ENCODE measurements at places on chromosomes 2 and 18. TPM values are rescaled to one million over a fixed set of nuclear protein-coding genes. Genes with fewer than 3 reads are reported as not detected.

GRCh38 chr2:86512034-86512433 lies 51.2 kb downstream of the CHMP3 start:
- no peak for DNase-seq

GRCh38 chr2:234853729-234854128 lies 98.1 kb upstream of the SH3BP4 start:
- no peak for DNase-seq

- DNase-seq: no peak
Measured at GRCh38 chr2:119645173-119645855, 33.7 kb upstream of the TMEM177 start.

- no peak for DNase-seq
Measured at GRCh38 chr2:102117472-102117858, 25.1 kb upstream of the IL1R1 start.

GRCh38 chr2:198604599-198604998 lies 800.2 kb downstream of the PLCL1 start:
- no peak for DNase-seq

GRCh38 chr2:55511508-55512124 lies 7.9 kb upstream of the CFAP36 start:
- DNase-seq: no peak

GRCh38 chr2:57906152-57906732 lies 140.4 kb upstream of the VRK2 start:
- peak; percentile 4 for DNase-seq

- no peak for DNase-seq
Measured at GRCh38 chr2:169082995-169083394, 13.6 kb downstream of the DHRS9 start.

- no peak for DNase-seq
Measured at GRCh38 chr2:170434900-170435621, 257.1 kb downstream of the MYO3B start.

GRCh38 chr18:34258176-34258575 lies 33.5 kb upstream of the NOL4 start:
- DNase-seq: no peak

DNA sequence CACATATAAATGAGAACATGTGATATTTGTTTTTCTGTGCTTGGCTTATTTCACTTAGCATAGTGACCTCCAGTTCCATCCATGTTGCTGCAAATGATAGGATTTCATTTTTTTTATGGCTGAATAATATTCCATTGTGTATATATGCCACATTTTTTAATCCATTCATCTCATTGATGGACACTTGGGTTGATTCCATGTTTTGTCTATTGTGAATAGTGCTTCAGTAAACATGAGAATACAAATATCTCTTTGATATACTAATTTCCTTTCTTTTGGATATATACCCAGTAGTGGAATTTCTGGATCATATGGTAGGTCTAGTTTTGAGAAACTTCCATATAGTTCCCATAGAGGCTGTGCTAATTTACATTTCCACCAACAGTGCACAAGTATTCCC lies 3.7 kb upstream of the NEMP2 start:
- DNase-seq: no peak

- no peak for DNase-seq
Measured at GRCh38 chr2:208253600-208254117, 1.2 kb downstream of the IDH1 start.

Gene STRN
- 20.3 TPM for polyA plus RNA-seq

Gene EGR4
- polyA plus RNA-seq: not detected

Gene POTEJ
- not detected for polyA plus RNA-seq

Gene RGPD8
- 4.5 TPM for polyA plus RNA-seq

Gene KANSL1L
- 79.0 TPM for polyA plus RNA-seq

All from renal cortex interstitium (tissue), 15 donors.